ENCODE measurements at places on chromosomes 11 and 22.

GRCh38 chr11:8314916-8315315 lies 51.2 kb upstream of the LMO1 start:
- no peak for DNase-seq

DNA sequence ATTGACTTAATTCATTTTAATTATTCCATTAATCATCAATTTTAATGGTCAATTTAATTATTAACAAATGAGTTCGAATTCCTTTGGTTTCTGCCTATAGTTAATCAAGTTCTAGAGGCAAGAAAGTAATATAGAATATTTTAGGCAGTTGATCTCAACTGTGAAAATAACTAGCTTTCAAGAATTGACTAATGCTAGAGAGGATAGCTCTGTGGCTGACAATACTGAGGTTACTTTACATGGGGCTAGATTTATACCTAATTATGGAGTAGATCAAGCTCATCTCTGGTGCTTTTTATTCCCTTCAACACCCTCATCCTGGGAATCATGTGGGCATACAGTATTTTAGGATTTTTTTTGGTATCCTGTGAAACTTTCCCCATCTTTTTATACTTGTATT lies 259.4 kb downstream of the GRM5 start:
- DNase-seq = no peak

GRCh38 chr22:31122532-31123291 lies at the start of gene INPP5J:
INPP5J (plus strand) TSS chr22:31122966; CDS start chr22:31123015, 49 bp downstream.
- DNase-seq = no peak

DNA sequence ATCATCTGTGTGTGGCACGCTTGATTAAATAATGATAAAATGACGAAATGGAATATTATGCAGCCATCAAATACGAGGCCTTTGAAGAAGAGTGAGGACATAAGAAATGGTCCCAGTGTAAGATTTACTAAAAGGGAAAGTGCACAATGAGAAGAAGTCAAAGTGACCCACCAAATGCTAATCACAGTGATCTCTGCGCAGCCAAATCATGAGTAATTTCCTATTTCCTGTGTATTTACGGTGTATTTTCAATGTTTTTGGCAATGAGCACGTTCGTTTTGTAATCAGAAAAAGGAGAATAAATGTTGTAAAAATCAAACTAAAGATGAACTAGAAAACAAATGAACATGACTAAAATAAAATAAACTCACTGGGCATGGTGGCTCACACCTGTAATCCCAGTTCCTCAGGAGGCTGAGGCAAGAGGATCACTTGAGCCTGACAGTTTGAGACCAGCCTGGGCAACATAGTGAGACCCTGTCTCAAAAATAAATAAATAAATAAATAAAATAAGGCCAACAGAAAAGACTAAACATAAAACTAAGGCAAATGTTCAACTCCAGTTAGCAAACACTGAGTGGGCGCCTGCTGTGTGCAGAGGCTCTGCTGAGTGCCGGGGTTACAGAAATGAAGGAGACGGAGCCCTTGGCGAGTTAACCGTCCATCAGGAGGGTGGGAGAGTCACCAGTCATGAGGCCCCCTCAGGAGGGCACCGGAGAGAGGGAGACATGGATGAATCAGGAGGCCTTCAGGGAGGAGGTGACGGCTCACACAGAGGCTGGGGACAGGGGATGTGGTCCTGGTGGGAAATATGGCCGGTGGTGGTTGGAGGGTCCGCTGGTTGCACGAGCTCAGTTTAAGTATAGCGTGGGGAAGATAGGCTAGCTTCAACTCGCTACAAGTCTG lies 26.0 kb upstream of the CBX7 start:
- no peak for DNase-seq

DNA sequence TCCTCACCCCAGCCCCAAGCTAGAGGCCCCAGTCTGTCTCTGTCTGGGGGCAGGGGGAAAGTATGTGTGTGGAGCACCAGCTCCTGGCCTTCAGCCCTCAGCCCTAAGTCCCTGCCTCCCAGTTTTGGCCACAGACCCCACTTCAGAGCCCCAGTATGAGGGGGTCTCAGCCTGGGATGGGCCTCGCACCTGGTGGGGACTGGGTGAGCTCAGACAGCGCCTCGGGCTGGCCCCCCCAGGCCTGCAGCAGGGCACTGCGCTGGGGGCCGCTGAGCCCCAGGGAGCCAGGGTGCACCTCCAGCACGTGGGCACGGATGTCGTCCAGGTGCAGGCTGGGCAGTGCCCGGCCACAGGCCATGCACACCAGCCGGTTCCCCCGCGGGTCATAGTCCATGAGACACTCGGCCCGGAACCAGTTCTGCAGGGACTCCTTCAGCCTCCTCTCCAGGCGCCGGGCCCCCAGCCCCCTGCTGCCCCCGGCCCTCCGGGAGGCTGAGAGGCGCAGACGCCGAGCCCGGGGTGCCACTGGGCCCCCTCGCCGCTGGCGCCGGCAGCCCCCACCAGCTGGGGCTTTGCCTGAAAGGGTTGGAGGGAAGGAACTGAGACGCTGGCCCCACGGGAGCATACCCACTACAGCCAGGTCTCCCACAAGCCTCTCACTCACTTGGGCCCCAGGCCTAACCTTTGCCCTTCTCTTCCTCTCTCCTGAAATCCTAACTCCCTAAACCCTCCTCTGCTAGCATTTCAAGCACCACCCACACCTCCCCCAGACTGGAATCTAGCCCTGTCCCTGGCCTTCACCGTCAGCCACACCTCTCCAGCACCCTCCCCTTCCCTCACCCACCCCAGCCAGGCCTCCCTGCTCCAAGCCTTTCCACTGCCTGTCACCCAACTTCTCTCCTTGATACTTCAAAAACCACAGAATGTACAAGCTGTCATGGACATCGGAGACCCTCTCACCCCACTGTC lies 3.6 kb downstream of the ZFTA start:
- no peak for DNase-seq

DNA sequence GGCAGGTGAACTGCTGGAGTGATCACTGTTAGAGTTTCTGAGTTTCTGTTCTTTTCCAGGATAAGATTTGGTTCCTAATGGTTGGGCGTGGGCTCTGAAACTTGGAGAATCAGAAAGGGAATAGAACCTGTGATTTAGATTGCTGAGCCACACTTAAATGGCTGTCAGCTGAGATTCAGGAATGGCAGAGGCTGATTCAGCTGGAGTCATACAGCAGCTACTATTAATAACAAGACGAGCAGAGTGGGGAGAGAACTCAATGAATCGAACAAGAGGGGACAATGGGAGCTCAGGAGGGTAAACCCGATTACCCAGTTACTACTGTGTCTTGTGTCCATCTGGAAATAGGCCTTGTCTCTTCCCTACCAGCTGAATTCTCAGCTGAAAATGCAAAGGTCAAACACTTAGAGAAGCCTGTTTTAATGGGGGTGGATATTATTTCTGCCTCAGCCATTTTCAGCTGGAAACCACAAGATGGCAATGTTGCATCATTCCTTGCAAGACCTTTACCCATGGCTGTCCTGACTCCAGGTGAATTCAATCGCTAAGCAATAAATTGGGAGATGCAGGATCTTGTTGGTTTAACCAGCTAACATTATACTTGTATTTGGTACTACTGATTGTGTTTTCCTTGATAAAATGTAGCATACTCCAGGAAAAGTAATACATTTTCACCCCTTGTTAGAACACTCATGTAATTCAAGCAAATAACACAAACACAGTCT lies 104.5 kb upstream of the RAG2 start:
- no peak for DNase-seq

DNA sequence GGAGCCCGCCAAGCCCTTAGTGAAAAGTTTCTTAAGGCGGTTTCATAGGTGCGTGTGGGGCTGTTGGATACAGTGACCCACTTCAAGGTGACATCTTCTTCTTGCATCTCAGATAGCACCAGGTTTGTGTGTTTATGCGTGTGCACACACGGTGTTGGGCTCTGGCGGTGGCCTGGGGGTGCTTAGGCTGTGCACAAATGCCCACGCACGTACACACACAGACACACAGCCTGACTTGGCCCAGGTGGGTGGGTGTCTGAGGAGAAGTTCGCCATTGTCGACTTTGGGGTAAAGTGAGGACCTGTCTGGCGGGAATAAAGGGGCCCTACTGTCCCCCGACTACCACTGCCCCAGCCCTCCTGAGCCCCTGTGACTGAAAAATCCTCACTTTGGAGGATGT lies 103.8 kb downstream of the KCNQ1 start:
- no peak for DNase-seq

- DNase-seq = no peak
Measured at GRCh38 chr11:15446315-15446714, 331.6 kb downstream of the INSC start.

- DNase-seq = no peak
Measured at GRCh38 chr11:2713094-2713493, 13.3 kb upstream of the KCNQ1OT1 start.

DNA sequence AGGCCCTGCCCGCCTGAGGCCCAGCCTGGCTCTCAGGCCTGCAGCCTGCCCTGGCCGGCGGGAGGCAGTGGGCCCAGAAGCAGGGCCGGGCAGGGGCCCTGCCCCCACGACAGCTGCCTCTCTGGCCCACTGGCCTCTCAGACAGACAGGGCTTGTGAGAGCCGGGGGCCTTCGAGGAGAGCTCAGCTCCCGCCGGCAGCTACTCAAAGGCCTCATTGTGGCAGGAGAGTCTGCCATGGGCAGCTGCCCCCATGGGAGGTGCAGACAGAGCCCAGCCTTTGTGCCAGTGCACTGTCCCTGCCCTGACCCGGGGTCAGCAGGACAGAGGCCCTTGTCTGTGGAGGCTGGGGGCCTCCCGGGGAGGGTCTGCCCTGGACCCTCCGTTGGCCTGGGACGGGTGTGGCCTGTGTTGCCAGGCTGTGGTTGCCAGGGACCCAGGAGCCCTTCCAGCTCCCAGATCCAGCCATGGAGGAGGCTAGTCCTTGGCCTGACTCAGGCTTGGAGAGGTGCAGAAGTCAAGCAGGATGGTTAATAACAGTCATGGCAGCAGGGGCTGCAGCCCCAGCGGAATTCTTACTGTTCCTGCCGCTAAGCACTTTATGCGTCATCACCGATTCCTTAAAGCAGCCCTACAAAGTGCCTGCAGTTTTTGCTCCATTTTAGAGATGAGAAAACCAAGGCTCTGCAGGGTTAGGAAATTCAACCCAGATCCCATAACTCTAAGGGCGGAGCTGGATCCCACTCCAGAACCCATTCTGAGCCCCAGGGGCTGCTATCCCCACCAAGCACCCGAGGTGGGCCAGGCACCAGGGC lies 12.5 kb downstream of the FLRT1 start:
- DNase-seq = no peak

DNA sequence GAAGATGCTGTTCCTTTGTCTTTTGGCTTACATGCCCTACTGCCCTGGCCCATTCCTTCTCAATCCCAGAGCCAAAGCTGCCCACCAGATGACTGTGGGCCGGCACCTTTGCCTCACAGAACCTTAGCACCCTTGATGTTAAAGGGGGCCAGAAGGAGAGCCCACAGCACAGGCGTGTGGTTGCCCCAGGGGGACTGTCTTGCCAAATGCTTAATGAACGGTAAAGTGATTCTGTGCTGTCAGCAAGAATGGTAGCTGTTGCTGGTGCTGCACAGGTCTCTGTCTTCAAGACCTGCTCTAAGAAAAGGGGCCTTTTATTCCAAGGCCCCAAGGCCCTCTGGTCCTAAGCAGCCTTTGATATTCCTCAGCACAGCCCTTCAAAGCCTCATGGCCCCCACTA lies 113.3 kb downstream of the MORC2 start:
- DNase-seq = no peak

DNA sequence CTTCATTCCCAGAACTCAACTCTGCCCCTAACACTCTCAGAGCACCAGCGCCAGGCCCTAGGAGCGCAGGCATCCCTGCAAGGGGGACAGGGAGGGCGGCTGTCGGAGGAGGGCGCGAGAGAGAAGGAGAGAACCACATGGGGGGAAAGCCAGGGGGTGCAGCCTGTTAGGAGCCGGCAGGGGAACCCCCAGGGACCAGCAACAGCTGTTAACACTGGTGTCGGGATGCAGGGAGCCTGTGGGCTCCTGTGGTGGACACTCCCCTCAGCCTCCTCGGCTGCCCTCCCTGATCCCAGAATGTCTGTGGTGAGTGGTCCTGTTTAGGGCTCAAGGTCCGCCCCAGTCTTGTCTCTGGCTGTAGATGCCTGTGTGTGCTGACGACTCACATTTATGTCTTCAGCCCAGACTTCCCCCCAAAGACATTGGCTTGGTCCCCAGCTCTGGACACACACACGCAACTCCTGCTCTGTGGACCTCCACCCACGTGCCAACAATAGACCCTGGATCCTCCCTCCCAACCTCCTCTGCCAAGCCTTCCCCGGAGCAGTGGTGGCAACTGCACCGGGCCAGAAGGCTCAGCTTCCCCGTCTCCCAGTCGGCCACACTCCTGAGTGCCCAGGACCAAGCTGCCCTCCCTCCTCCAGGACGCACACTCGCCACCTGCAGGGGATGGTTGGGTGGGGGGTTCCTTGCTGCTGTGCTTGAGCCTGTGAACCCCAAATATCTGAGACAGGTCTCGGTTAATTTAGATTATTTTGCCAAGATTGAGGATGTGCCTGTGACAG lies 817 bp upstream of the IFITM5 start:
- no peak for DNase-seq

DNA sequence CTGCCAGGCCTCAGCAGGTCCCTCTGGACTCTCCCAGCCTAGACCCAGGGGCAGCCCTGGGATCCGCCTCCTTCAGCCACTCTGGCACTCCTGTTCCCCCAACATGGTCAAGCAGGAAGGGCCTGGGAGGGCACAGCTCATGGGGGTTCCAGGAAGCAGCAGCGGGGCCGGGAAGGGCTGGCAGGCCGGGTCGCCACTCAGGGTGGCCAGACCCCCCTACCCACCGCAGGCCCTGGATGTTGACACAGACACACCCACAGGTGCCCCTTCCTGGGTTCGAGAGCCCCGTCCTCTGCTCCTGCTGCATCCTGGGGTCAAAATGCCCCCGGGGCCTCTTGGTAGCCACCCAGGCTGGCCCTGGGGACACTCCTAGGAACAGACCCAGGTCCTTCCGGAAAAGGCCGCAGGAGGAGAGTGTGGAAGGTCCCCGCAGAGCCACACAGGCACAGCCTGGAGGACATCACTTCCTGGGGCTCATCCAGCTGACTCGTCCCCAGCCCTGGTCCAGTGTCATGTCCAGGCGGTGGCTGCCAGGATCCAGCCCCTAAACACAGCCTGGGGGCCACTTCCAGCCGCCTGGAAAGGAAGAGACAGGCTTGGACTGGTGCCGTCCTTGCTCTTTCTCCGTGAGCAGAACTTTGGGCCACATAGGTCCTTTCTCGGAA lies 6.8 kb upstream of the PIM3 start:
- no peak for DNase-seq

- no peak for DNase-seq
Measured at GRCh38 chr22:40273319-40273718, 73.0 kb upstream of the ADSL start.

DNA sequence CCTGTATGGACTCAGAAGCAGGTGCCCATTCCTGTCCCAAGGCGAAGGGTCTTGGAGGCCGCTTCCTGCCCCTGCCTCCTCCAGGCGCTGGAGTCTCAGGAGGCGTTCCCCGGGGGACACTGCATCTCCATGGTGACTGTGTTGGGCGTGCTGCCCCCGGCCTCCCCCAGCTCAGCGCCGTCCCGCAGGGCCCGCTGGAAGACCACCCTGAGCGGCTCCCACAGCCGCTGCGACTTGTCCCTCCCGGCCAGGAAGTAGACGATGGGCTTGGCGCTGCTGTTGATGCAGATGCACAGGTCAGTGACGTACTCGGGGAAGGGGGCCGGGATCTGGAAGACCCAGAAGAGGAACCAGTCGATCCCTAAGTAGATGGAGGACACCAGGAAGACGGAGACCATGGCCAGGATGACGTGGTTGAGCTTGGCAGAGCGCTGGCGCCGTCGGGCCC lies 7.8 kb downstream of the MRGPRF start:
- no peak for DNase-seq

GRCh38 chr22:27937453-27937852 lies 18.4 kb upstream of the PITPNB start:
- no peak for DNase-seq

- no peak for DNase-seq
Measured at GRCh38 chr11:80241766-80242165, 800.9 kb upstream of the TENM4 start.

Data from stimulated activated CD8-positive, alpha-beta memory T cell treated with anti-CD3 and anti-CD28 coated beads, Interleukin-7, amount 100 ng/mL, for 24 hours (primary cell).